DND-41 (cell line): ENCODE measurements at places on chromosomes 2 and 18.

DNA sequence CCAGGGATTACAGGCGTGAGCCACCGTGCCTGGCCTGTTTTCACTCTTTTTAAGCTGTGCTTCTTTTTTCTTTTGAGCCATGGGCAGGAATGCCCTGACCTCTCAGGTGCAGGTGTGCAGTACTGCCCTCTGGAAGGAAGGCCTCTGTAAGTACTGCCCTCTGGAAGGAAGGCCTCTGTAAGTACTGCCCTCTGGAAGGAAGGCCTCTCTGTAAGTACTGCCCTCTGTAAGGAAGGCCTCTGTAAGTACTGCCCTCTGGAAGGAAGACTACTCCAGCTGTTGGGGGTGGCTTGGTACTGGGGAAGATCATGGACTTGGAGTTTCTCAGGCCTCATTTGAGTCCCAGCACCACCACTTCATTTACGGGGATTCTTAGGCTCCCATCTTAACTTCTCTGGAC, 248.5 kb upstream of the ID2 start:
- DNase-seq, result no peak

DNA sequence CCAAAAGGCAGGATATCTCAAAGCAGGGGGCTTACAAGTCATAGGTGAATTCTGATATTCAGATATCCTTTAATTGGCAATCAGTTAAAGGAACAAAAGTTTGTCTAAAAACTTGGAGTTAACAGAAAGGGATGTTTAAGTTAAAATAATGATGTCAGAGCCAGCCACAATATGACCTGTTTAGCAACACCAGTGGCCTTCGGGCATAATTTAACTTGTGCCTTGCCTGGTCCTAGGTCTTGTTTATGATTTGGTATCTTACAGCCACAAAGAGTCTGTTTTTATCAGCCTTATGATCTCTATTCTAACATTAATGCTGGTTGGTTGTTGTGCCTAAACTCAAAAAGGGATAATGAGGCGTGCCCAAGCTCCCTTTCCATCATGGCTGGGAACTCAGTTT, 252.9 kb downstream of the RNF152 start:
- DNase-seq, result no peak

DNA sequence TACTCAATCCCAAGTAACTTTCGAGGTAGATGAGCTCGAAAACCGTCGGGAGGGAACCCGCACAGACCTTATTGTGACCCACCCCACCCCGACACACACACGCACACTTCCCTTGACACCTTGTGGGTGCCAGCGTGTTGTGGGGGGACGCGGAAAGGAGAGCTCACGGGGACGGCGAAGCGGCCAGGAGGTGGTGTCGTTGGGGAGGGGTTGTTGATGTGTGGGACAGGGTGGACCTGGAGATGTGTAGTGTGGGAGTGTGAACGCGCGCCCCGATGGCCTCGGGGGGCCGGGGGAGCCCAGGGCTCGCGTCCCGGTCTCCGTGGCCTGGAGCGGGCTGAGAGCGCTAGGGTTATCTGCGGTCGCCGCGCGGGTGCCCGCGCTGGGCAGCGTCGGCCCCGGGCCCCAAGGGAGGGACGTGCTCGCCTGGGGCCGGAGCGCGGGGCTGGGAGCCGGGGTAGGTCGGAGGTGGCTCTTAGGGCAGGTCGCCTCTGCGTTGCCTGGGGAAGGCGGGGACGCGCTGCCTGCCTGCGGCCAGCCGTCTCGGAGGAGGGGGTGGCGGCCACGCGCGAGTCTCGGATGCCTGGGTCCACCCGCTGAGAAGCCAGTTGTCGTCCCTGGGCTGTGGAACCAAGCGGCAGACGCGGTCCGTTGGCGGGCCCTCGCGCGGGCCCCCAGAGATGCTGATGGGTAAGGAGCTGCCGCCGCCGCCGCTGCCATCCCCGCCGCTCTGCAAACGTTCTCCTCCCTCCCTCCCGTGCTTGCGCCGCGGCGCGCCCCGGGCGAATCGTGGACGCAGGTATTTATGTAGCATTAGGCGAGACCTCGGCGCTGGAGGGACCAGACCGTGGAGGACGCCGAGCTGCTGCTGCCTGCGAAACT, 1.6 kb downstream of the KLHL29 start:
- DNase-seq, result no peak

DNA sequence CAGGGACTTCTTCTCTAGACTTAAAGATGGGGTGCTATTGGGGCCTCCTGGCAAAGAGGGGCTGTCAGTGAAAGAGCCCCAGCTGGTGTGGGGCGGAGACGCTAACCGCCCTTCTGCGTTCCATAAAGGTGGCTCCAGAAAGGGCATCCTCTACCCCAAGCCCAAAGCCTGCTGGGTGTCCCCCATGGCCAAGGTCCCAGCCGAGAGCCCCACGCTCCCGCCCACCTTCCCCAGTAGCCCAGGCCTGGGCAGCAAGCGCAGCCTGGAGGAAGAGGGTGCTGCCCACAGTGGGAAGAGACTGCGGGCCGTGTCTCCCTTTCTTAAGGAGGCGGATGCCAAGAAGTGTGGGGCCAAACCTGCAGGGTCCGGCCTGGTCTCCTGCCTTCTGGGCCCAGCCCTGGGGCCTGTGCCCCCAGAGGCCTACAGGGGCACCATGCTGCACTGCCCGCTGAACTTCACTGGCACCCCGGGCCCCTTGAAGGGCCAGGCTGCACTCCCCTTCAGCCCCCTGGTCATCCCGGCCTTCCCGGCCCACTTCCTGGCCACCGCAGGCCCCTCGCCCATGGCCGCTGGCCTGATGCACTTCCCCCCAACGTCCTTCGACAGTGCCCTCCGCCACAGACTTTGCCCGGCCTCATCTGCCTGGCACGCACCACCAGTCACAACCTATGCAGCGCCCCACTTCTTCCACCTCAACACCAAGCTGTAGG, 15.2 kb downstream of the ARID5A start:
- DNase-seq, result no peak

GRCh38 chr2:2950403-2950952, 427.1 kb downstream of the EIPR1 start:
- DNase-seq, result no peak

DNA sequence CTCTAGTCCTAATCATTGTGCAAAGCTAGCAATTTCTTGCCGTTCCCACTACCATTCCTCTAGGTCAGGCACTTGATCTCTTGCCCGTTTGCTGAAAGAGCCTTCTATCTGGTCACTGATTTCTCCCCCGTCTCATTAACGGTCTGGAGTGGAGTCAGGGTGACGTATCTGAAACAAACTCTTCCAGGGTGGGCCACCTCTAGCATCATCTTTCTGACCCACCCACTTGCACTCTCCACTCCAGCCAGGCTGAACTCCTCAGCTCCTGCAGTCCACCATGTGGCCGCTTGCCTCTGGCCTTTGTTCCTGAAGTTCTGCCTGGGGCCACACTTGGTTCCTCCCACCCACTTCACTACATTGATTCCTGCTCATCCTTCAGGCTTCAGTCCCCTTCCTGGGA, 13.3 kb downstream of the BCL2 start:
- no peak for DNase-seq

DNA sequence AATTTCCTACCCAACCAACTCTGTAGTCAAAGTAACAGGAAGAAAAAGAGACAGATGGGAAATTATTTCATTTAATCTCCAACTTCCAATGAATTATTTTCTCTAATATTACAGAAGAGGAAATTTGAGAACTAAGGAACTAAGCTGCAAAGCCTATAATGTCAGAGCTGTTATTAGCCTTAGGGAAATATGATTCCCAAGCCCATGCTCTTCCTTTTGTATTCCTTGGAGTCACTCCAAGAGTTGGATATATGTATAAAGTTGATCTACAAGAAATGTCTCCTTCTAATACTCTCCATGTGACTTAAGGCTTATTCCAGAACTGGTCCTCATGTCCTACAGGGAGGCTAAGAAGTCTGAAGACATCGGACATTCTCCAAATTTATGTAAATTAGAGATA, 31.6 kb upstream of the VWC2L start:
- no peak for DNase-seq

GRCh38 chr2:143083636-143084035, 45.6 kb upstream of the ARHGAP15 start:
- DNase-seq, result no peak

GRCh38 chr2:74555610-74556103, 1.1 kb downstream of the DOK1 start:
- DNase-seq, result no peak

DNA sequence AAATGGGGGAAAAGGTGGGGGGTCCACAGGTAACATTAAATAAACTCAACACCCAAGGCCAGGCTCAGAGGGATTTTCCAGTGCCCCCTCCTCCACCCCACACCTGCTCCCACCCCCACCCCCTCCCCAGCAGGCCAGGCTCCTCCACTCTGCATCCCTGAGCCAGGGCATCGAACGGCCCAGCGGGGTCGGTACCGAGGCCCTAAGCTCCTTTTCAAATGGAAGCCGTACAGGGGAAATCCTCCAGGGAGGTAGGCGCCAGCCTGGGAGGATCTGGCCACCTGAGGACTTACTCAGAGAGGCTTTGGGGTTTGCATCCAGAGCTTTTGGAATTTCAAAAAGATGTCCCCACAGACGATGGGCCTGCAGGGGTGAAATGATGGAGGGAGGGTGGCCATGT, 46.5 kb downstream of the ZFP36L2 start:
- DNase-seq, result no peak

GRCh38 chr18:32550963-32551362, 80.3 kb upstream of the GAREM1 start:
- DNase-seq, result no peak

- peak; percentile 89 for DNase-seq
These were observed 212.3 kb downstream of the SNTG2 start for GRCh38 chr2:1162768-1163584.

DNA sequence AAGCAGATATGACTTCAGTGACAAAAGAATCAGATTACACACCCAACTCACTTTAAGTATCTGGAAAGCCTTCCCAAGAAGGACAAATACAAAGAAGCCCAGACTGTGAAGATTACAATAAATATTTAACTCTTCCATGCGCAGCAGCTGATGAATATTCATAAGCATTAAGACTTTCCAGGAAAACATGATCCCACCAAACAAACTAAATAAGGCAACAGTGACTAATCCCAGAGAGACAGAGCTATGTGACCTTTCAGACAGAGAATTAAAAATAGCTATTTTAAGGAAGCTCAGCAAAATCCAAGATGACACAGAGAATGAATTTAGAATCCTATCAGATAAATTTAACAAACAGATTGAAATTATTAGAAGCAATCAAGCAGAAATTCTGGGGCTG, 108.2 kb upstream of the UBE2E3 start:
- DNase-seq, result no peak

DNA sequence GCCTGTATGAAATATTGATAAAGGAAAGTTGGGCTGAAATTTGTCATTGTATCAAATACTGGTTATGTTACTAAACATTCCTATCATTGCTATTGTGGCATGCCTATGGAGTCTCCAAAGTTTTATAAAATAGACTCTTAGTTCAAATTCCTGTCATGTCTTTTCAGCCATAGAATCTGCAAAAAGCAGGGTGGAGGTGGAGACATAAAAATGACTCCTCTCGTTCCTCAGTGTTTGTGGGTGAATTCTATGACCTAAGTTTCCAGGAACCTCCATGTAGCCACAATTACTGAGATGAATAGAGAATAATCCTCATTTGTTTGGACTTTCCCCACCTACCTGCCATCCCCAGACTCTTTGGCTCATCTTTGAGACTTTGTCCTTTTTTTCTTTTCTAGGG, 326.3 kb upstream of the ETAA1 start:
- DNase-seq, result no peak

DNA sequence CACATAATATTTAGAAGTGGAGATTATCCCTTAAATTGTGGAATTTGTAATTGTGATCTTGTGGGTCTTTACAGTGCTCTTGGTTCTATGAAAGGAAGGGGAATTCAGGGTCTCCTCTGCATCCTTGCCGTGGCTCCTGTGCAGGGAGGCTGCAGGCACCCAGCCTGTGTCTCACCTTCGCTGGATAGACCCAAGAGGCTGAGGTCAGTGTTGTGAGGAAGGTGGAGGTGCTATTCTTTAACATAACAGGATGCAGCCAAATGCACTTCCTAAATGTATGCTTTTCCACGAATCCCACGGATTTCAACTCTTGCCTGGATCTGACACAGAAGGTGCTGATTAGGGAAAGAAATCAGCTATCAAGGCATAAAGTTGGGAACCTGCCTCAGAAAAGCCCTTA, 69.5 kb downstream of the TMEM18 start:
- no peak for DNase-seq
